Left lung (tissue), 14 donors: ENCODE measurements at places on chromosomes 3 and 15. TPM values are rescaled to one million over a fixed set of nuclear protein-coding genes. Genes with fewer than 3 reads are reported as not detected.

DNA sequence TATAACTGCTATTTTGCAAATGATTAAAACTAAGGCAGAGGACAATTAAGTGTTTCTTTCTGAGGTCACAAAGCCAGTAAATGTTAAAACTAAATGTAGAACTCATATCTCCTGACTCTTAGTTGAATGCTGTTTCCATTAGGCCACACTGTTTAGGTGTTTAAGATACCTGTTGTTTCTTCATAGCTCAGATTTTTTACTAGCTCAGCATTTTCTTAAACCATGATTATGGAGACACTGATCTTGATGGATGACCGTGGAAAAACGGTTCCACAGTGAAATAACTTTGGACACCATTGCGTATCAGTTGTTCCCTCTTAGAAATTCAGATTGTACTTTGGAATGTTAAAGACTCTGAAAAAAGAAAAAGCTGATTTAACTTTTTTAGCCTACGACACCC is 177.5 kb downstream of the TCF12 start:
- no peaks in the 10 kb centered on the region for H3K4me1 ChIP-seq
- H3K36me3 ChIP-seq, result no peaks in the 10 kb centered on the region
- no peak overlapping the region for H3K4me3 ChIP-seq
- no peak for DNase-seq
- H3K27me3 ChIP-seq, result no peaks in the 10 kb centered on the region
- H3K27ac ChIP-seq, result no peak overlapping the region

GRCh38 chr3:52150357-52150756 is 3.9 kb downstream of the POC1A start:
- H3K27ac ChIP-seq, result no peak overlapping the region
- H3K4me3 ChIP-seq, result no peak overlapping the region
- DNase-seq, result no peak
- H3K36me3 ChIP-seq, result peaks cover 26% of the 10 kb centered on the region
- H3K4me1 ChIP-seq, result peaks cover 6% of the 10 kb centered on the region

- no peak overlapping the region for H3K4me3 ChIP-seq
- DNase-seq, result no peak
- H3K4me1 ChIP-seq, result no peaks in the 10 kb centered on the region
- no peak overlapping the region for H3K27ac ChIP-seq
- peaks cover 50% of the 10 kb centered on the region for H3K36me3 ChIP-seq
Measured at GRCh38 chr3:44495636-44496415, 18.4 kb upstream of the ZNF445 start.

Gene SLC9C1
- 0.20 TPM for total RNA-seq

DNA sequence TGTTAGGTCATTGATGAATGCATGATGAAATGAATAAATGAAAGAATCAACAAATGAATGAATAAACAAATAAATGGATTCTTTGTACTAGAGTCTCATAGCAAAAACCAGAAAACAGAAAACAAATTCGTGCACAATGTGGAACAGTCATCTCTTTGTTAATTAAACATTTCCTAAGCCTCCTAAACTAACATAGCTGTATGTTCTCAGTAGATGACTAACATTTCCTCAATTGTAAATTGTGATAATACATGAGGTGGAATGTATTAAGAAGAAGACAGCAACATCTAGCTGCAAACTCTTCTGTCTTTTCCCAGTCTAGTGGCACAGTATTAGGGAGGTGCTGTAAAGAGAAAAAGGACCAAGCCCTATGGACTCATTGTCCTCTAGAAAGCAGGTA is 1021.0 kb downstream of the MCTP2 start:
- no peaks in the 10 kb centered on the region for H3K4me1 ChIP-seq
- no peak for DNase-seq
- no peaks in the 10 kb centered on the region for H3K27me3 ChIP-seq
- no peak overlapping the region for H3K27ac ChIP-seq
- no peak overlapping the region for H3K4me3 ChIP-seq

DNA sequence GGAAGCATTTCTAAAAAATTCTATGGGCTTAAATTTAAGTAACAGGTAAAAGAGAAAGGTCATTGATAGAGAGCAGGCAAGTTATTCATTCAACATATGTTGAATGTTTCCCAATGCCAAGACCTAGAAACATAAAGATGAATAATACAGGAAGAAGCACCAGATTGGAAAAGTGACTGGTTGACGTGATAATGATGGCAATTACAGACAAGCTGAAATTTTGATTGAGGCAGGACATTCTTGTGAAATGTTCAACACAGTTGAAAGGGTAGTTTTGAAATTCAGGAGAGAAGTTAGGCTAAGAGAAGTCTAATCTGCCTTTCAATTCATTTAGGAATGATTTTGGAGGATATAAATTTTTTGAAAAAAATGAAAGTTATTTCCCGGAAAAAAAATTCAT is 536.3 kb upstream of the NAALADL2 start:
- no peaks in the 10 kb centered on the region for H3K4me1 ChIP-seq
- no peak overlapping the region for H3K27ac ChIP-seq
- DNase-seq, result no peak
- H3K36me3 ChIP-seq, result no peaks in the 10 kb centered on the region
- no peaks in the 10 kb centered on the region for H3K27me3 ChIP-seq

Gene ATP2B2
- 0.18 TPM for total RNA-seq

- H3K36me3 ChIP-seq, result no peaks in the 10 kb centered on the region
- H3K27ac ChIP-seq, result no peak overlapping the region
- no peak for DNase-seq
- no peaks in the 10 kb centered on the region for H3K27me3 ChIP-seq
Measured at GRCh38 chr3:14899993-14900618, 47.3 kb upstream of the NR2C2 start.

DNA sequence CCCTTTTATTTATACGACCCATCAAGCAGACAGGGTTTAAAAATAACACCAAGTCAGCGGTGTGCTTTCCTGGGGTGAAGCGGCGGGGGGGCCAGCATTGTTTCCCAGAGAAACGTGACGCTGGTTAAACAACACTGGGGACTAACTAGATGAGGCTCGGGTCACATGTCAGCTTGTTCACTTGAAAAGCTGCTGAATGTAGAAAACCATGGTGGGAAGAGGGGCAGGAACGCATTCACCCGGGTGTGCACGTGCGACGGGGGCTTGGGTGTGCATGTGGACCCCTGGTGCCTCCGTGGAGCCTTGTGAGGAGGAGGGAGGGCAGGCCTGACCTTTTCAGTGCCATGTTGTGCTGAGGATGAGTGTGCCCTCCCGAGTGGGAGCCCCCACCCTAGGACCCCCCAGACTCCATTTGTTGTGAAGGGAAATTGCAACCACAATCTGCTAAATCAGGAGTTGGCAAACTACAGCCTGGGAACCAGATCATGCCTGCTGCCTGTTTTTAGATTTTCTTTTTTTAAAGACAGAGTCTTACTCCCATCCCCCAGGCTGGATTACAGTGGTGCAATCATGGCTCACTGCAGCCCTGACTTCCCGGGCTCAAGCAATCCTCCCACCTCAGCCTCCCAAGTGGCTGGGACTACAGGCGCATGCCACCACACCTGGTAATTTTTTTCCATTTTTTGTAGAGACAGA is 70.4 kb upstream of the CMTM7 start:
- H3K27me3 ChIP-seq, result no peaks in the 10 kb centered on the region
- no peak overlapping the region for H3K4me3 ChIP-seq
- no peaks in the 10 kb centered on the region for H3K4me1 ChIP-seq
- no peak overlapping the region for H3K27ac ChIP-seq
- no peak for DNase-seq

- H3K4me1 ChIP-seq, result no peaks in the 10 kb centered on the region
- no peak within 1 kb of the TSS for H3K27ac ChIP-seq
- H3K27me3 ChIP-seq, result peaks cover 48% of the 10 kb centered on the region
- H3K4me3 ChIP-seq, result peak within 1 kb of the TSS; percentile 56
- DNase-seq, result peak; percentile 91
- no peaks in the 10 kb centered on the region for H3K36me3 ChIP-seq
Measured at GRCh38 chr3:3799173-3800079, at the start of gene LRRN1. TSS of gene LRRN1 (plus strand) at chr3:3799431. CDS start at chr3:3844642, 45,211 bp downstream.

DNA sequence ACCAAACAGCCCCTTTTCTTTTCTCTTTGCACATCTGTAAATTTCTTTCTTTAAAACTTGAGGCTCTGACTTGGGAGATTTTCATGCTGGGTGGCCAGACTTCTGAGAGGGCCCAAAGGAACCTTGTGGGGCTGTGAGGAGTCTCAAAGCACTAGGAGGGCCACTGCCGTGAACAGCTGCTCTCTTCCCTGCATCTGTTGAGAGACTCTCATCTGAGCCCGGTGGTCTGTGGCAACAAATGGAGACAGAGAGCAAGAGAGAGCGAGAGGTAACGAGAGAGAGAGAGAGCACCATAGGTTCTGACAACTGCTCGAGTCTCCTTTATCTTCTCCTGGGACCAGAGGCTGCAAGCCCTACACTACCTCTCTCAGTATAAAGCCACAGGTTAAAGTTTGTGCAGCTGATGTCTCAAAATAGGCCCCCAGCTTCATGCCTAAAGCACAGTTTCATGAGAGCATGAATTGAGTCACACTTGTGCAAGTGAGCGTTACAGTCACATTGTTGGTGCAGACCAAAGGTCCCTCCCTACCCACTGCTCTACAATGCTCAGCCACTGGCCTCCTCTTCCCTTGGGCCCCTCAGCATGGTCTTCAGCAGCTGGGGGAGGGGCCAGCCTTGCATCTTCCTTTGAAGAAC is 60.7 kb downstream of the ZNF621 start:
- H3K4me3 ChIP-seq, result no peak overlapping the region
- H3K4me1 ChIP-seq, result peaks cover 4% of the 10 kb centered on the region
- no peaks in the 10 kb centered on the region for H3K27me3 ChIP-seq
- no peak overlapping the region for H3K27ac ChIP-seq
- DNase-seq, result no peak

GRCh38 chr3:143668924-143669790 is 179.1 kb downstream of the SLC9A9 start:
- H3K27me3 ChIP-seq, result no peaks in the 10 kb centered on the region
- H3K4me3 ChIP-seq, result no peak overlapping the region
- DNase-seq, result no peak

DNA sequence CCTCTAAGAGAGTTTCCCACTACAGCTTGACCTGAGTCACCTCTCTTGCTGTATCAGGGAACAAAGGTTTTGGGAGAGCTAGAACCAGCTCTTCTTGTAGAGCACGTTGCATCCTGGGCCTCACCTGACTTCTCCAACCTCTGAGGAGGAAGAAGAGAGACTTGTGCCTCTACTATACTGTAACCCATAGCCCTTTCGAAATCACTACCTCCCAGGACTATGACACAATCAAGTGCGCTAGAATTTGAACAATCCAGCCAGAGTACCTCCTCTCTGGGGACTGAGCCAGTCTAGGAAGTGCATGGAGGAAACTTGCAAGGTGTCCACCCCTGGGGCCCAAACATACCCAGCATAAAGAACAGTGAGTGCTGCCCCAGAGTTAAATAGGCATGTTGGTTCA is 192.8 kb upstream of the BHLHE40 start:
- H3K27ac ChIP-seq, result no peak overlapping the region
- H3K4me3 ChIP-seq, result no peak overlapping the region
- H3K4me1 ChIP-seq, result no peaks in the 10 kb centered on the region
- no peaks in the 10 kb centered on the region for H3K36me3 ChIP-seq
- DNase-seq, result no peak

- H3K4me3 ChIP-seq, result no peak overlapping the region
- no peaks in the 10 kb centered on the region for H3K4me1 ChIP-seq
- H3K27me3 ChIP-seq, result no peaks in the 10 kb centered on the region
- no peak overlapping the region for H3K27ac ChIP-seq
Measured at GRCh38 chr3:126061301-126062032, 22.5 kb downstream of the SLC41A3 start.

DNA sequence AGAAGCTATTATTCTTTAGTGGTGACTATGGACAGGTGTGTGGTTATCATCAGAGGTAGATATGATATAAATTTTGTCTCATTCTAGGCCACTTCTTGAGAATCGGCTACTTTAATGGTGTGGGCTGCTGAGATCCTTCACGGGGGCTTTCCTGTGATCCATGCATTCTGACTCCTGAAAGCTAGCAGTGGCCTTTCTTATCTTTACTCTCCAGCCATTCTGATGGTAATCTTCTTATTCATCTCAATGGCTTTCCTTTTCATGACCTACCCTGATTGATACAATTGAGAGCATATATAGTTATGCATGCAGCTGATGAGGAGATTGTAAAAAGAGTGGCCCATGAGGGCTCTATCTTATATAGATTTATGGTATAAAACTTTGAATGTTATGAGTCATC is 78.3 kb upstream of the ZPLD1 start:
- no peak overlapping the region for H3K27ac ChIP-seq
- no peaks in the 10 kb centered on the region for H3K4me1 ChIP-seq
- no peaks in the 10 kb centered on the region for H3K36me3 ChIP-seq
- DNase-seq, result no peak

GRCh38 chr3:50378757-50379156 is 19.4 kb upstream of the TMEM115 start:
- H3K27ac ChIP-seq, result no peak overlapping the region
- H3K4me1 ChIP-seq, result no peaks in the 10 kb centered on the region
- H3K4me3 ChIP-seq, result no peak overlapping the region
- H3K27me3 ChIP-seq, result no peaks in the 10 kb centered on the region
- DNase-seq, result no peak
- H3K36me3 ChIP-seq, result no peaks in the 10 kb centered on the region

DNA sequence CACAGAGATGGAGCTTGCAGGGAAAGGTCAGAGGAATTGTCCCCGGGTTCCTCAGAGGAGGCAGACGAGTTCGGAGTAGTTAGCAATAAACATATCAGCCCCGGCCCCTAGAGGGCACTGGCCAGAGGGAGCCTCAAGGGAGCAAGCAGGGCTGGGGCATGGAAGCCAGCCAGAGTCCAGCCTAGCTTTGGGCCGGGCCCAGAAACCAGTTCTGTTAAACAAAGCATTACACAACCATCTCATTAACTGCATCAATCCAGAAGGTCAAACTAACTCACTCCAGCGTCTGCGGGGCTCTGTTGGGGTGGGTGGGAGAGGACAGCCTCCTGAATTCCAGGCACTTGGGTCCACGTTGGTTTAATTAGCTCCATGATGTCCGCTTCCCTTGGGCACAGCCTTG is 41.0 kb upstream of the IREB2 start:
- no peaks in the 10 kb centered on the region for H3K27me3 ChIP-seq
- no peak overlapping the region for H3K27ac ChIP-seq
- no peaks in the 10 kb centered on the region for H3K36me3 ChIP-seq
- DNase-seq, result peak; percentile 54
- H3K4me1 ChIP-seq, result no peaks in the 10 kb centered on the region
- no peak overlapping the region for H3K4me3 ChIP-seq

Gene GOLGA6L10
- 1.5 TPM for total RNA-seq

DNA sequence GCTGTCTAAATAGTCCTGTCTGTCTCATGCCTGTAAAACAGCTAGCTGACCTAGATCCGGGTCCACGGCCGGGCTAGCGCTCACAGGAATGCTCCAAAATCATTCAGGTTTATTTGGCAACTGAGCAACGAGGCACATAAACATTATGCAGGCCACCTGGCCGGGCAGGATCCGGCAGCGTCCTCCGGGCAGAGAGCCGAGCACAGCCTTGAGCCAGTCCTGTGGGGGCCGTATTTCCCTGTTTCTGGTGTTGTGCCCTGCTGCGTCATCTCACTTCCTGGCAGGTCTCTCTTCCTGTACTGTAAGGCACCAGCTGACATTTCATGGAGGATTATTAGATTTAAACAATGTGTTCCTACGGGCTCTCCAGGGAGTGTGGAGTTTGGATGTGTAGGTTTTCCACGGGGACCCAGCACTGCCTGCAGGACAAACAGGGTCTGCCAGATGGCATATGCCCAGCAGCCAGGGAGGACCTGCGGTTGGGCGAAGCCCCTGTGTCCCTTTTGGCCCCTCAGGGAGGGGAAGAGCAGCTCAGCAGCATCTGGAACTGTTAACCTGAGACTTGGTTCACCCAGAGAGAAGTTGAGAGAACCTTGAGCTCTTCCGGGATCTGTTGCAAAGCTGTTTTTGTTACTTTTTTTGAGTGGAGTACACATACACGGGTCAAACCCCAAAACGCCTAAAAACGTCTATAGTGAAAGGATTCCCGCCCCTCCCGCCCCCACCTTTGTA is 16.6 kb upstream of the LRRK1 start:
- H3K27me3 ChIP-seq, result peaks cover 17% of the 10 kb centered on the region
- peak overlapping the region; percentile 15 for H3K27ac ChIP-seq
- H3K36me3 ChIP-seq, result no peaks in the 10 kb centered on the region
- peak; percentile 83 for DNase-seq
- H3K4me1 ChIP-seq, result peaks cover 16% of the 10 kb centered on the region
